ENCODE measurements at places on chromosomes 7 and 10.

DNA sequence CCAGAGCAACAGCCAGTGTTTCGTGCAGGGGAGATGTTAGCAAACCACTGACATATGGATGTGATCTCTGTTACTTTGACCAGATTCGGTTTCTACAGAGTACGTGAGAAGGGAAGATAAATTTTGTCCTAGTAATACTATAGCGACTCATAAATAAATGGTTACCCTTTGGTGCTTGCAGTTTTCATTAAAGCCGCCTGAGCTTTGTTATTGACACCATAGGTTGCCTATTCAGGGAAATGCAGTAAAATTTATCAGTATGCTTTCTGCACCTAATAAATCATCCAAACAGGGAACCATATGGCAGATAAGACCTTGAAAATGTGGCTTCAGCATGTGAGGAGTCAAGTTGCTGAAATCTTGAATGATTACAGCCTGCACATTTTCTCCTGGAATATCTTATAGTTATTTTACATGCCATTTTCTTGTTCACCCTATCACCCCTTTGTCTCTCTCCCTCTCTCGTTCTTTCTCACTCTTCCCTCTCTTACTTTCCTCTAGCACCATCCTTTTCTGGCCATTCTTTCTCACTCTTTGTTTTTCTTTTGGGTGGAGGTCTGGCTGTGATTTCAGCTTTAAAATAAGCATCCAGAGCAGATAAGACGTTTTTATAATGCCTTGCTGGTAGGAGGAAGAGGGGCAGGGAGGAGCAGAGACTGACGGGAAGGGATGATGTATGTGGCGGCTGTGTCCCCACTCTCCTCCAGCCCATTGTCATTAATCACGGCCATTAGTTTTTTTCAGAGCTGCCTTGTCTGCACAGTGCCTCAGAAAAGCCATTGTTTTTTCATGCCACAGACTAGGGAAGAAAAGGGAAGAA, 182.5 kb downstream of the LRMDA start:
- no peak for DNase-seq

DNA sequence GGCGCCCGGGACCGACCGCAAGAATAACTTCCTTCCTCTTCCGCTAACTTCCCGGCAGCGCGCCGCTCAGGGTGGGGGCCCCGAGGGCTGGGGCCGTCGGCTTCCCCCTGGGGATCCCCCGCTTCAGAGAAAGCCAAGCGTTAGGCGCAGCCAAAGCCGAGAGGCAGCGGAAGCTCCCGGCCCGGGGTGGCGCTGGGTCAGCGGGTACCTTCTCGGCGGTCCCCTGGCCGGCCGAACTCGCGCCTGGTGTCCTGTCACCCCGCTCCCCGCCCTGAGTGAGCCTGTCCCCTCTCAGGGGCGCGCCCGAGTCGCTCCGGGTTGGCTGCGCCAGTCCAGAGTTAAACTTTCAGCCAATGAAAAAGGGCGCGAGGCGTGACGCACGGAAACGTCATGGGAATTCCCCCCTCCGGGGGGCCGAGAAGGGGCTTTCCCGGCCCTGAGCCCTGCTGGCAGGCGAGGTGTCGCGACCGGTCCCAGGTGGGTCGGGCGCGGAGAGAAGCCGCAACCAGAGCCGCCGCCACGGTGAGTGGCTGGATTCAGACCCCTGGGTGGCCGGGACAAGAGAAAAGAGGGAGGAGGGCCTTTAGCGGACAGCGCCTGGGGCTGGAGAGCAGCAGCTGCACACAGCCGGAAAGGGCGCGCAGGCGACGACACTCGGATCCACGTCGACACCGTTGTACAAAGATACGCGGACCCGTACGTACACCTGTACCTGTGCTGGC, 1.3 kb upstream of the NFKB2 start:
- peak; percentile 95 for DNase-seq

DNA sequence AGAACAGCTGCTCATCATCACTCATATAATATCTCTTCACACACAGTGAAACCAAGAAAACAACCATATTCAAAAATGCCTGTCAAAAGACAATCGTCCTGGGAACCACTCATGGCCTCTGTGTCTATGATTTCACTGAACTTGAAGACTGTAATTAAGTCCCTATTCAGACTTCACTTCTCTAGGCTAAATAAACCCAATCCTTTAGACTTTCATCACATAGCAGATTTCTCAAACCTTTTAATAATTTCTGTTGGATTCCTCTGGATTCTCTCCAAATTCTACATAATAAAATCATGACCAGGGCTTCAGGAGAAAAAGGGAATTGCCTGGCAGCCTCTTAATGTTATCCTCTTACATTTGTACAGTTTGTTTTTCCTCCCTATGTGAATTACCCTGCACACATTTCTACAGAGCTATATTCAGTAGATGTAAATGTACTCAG, 201.1 kb downstream of the LRRN3 start:
- DNase-seq = no peak

- DNase-seq = no peak
These were observed 101.6 kb downstream of the UBE2H start for GRCh38 chr7:129851174-129851573.

DNA sequence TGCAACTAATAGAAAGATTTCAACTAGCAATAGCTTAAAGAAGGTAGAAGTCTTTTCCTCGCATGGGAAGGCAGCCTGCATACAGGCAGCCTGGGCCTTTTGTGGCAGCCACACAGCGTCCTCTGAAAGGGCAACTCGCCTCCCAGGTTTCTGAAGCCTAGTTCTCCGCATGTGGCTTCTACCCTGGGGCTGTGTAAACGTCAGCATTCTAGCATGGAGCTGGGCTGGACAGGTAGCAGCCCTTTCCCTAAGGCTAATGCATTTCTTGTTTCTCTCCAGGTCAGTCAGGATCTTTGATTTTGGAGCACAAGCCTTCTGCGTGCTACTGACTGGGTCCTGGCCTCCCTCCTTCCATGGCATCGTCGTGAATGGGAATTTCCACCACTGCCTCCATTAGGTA, 23.8 kb upstream of the SEC61G start:
- no peak for DNase-seq

DNA sequence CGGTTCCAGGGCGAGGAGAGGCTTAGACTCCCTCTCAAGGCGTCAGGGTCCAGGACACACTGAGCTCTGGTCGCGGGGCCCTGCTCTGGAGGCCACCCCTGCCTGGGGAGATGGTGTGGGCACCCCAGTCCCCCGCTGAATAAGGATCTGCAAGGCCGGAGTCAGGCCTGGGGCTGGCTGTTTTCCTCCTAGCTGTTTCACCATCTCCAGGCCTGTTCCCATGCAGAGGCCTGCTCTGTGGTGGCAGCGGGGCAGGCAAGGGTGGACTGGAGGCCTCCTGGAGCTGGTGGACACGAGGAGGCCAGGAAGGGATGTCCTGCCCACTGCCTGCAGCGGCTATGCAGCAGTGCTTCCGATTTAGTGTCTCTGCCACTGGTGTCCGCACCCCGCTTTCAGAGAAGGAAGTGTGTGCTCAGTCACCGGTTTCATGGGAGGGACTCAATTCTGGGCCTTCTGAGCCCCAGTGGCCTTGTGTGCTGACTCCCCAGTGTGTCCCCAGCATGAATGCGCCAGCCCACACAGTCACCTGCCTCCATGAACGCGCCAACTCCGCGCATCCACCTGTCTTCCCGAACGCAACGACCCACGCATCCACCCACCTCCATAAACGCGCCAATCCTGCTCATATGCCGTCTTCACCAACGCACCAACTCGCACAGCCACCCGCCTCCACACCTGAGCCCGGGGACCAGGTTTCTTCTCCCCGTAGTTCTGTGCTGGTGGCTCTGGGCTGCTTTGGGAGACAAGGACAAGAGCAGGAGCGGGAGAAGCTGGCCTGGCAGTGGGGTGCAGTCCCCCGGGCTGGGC, 14.5 kb upstream of the GPR146 start:
- no peak for DNase-seq

GRCh38 chr7:1505731-1506550, 1.8 kb upstream of the INTS1 start:
- DNase-seq = peak; percentile 57

DNA sequence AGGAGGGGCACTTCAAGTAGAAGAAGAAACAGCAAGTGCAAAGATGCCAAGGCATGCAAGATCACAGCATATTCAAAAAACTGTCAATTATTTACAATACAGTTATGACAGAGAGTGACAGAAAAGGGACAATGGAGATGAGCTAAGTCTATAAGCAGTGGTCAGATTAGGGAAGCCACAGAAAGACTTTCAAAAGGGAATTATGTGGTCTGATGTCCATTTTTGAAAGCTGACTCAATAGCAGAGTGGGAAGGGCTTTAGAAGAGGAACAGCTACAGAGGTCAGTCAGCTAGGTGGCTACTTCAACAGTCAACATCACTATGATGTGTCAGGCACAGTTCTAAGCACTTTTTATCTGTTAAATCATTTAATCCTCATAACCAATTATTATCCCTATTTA, 45.2 kb upstream of the SPOCK2 start:
- DNase-seq = no peak

All from RWPE2 (cell line).